ENCODE measurements at places on chromosomes 3 and 15.

GRCh38 chr15:63407612-63408011 lies 26.0 kb upstream of the CA12 start:
- DNase-seq = no peak

- no peak for DNase-seq
These were observed 33.5 kb downstream of the PDIA5 start for GRCh38 chr3:123100193-123100776.

GRCh38 chr3:1727242-1727641 lies 371.4 kb upstream of the CNTN4 start:
- no peak for DNase-seq

DNA sequence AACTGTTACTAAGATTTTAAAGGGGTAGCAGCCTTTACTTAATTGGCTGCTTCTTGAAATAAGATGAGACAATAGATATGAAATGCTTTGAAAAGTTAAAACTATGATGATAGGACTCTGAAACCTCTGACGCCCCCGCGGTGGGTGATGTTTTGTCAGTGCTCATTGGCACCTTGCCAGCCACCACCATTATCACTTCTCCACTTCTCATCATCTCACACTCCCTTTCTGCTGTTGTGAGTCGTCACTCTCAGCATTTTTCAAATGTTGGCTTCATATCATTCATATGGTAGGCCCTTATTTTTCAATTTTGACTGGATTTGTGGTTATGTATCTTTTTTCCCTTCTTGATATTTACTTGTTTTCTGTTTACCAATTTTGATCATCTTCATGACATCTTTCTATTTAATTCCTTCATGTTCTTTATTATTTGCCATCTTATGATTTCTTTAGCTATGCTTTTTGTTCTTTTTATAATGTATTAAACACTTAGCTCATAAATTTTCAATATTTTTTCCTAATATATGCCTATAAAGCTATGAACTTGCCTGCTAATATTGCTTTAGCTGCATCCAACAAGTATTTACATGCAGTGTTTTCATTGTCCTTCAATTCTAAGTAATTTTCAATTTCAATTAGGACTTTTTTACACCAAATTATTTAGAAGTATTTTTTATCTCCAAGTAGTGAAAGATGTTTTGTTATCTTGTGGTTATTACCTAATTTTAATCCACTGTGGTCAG lies 30.3 kb upstream of the SKOR1 start:
- DNase-seq = no peak

DNA sequence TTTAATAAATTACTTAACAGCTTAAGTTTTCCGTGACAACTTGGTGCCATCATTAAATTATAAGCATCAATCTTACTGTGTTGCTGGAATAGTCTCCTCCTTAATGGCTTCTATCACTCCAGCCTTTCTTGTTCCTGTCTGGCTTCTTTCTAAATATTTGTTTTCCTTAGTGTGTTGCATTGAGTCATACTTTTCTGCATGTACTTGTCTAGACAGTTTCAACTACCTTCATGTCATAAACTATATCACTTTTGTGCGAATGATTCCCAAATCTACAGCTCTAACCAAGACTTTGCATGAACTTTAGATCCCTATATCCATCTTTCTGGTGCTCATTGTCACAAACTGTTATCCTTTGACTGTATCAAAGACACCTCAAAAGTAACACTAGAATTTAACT lies 78.4 kb downstream of the AKAP13 start:
- DNase-seq = no peak

DNA sequence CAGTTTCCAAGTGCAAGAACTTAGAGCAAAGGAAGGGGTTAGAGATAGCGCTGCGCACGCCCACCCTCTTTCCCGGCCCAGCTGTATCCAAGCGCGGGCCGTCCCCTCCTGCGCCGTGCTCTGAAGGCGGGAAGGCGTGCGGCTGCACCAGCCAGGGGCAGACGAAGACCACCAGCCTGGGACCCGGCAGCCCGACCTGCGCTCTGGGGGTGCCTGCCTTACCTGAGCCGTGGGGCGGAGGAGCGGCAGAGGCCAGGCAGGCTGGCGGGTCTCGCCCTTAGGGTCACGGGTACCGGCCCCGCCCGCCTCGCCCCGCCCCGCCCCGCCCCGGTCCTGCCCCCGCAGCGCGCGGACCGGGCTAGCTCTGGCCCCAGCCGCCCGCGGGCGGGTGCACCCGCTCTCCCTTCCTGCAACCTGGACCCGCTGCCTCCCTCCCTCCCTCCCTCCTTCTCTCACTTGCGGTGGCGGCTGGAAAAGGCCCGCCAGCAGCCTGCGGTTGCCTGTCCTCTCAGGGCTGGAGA lies at the start of gene WDR72:
TSS of gene WDR72 (minus strand) at position 253 of the 521 bp plus-strand sequence. CDS start 26,514 bp downstream, outside the sequence.
- no peak for DNase-seq

DNA sequence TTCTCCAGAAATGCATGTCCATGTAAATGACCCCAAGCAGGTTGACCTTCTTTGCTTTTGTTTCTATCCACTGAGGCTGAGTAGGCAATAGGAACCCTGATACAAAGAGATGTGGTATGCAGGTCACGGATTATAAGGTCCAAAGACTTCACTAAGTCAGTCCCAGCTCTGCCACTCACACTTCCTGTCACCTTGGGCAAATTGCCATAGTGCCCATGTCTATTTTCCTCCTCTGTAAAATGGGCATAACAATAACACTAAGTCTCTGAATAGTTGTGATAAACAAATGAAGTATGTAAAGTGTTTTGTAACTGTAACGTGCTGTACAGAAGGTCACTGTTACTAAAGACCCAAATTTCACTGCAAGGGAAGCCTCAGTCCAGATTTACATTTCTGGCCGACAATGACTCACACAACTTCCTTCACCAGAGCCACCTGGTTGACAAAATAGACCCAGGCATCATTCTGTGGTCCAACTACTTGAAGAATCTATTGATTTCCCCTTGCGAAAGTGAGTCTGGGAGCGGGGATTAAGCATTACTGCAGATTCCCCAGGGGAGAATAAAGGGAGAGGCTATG lies 175.4 kb upstream of the LPP start:
- DNase-seq = no peak

DNA sequence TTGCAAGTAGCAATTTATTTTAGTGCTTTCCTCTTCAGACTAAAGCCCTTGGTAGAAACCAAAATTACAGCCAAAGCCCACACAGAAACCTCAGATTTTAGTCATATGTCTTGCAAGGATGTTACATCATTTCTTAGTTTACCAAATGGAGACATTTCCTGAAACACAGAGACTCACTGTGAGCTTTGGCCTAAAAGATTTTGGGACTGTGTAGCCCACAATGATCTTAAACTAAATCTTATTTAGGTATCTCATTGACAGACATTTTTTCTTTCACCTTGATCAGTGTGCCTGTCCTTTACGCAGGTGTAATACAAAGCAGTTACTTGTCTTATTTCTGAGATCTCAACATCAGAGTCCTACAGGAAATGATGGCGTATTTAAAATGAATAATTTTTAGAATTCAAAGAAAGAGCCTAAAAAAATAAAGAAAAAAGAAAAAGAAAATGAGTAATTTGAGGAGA lies 27.8 kb upstream of the AP4E1 start:
- DNase-seq = no peak

DNA sequence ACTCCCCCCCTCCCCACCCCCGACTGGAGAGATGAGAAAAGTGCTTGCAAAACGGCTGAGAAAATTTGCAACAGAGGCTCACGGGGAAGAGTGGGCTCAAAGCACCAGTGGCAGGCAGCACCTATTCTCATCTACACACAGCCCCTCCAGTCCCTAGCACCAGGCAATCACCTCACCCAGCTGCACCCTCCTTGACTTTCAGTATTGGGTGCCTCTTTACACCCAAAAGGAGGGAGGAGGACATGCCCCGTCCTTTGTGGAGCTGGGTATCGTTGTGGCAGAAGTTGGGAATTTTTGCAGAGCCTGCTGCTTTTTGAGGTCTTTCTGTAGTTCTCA lies 182.8 kb upstream of the TOPAZ1 start:
- DNase-seq = no peak

- DNase-seq = no peak
These were observed 14.2 kb downstream of the ARL14 start for GRCh38 chr3:160691151-160691550.

GRCh38 chr3:188533612-188534357 lies 379.8 kb downstream of the LPP start:
- no peak for DNase-seq

GRCh38 chr3:169118666-169119370 lies 544.7 kb downstream of the MECOM start:
- no peak for DNase-seq

DNA sequence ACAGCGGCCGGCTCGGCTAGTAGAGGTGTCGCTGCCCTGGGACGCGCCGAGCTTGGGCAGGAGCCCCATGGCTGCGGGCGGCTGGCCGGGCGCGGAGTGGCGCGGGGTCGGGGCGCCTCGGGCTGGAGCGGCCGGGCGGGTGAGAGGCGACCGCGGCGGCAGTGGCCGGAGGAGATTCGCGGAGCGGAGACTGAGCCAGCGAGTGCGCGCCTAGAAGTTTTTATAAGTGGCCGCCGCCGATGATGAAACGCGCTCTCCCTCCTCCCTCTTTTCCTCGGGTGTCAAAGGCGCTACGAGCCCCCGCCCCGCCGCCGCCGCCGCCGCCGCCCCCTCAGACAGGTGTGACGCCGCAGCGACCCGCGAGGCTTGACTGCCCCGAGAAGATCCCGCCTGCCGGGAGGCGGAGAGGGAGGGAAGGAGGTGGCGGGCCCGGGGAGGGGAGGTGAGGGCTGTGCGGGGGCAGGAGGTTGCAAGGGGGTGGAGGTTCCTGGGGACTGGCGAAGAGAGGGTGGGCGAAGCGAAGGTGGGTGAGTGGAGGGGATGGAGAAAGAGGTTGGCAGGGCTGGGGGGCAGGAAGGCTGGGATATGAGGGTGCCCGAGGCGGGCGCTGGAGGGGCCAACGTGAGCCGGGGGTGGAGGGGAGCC lies at the start of gene SLCO2A1:
TSS of gene SLCO2A1 (minus strand) at position 192 of the 645 bp plus-strand sequence. CDS start at position 69, 123 bp downstream.
- DNase-seq = no peak

DNA sequence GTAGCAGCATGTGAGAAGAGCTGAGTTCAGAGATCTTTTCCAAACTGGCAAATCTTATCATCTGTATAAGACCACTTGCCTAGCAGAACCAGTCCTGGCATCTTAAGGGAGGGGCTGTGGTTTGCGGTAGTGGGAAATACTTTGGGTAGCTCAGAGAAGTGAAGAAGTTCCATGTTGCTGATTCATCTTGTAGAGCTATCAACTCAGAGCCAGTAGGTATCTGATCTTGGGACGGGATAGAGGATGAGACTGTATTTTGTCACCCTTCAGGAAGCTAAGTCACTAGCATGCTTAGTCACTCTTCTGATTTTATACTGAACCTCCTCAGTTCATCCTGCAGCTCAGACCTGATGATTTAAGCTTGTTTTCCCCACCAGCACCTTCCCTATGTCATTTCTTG lies 211.4 kb downstream of the NR1D2 start:
- DNase-seq = no peak

DNA sequence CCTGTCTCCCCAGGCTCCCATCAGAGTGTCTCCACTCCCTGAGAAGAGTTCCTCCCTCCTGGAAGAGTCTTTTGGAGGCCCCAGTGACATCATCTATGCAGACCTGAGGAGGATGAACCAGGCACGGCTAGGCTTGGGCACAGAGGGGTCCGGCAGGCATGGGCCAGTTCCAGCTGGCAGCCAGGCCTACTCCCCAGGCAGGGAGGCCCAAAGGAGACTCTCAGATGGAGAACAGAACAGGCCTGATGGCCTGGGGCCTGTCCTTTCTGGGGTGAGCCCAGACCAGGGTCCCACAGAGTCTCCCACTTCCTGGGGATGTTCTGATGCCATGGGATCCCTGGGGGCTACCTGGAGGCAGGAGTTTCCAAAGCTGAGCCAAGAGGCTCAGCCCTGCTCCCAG lies 8.5 kb downstream of the SH2D7 start:
- DNase-seq = no peak

GRCh38 chr3:192825657-192826200 lies 91.9 kb downstream of the MB21D2 start:
- DNase-seq = no peak

- DNase-seq = no peak
These were observed 582 bp downstream of the GOLGA6L2 start for GRCh38 chr15:23446215-23447106.

GRCh38 chr3:107745354-107745753 lies 222.6 kb downstream of the BBX start:
- DNase-seq = no peak

GRCh38 chr15:81023483-81024264 lies 23.0 kb downstream of the TLNRD1 start:
- peak; percentile 70 for DNase-seq

- DNase-seq = peak; percentile 67
These were observed 19.0 kb downstream of the STOML1 start for GRCh38 chr15:73972984-73973682.

- DNase-seq = no peak
These were observed 19.3 kb downstream of the TBC1D21 start for GRCh38 chr15:73892446-73893226.

DNA sequence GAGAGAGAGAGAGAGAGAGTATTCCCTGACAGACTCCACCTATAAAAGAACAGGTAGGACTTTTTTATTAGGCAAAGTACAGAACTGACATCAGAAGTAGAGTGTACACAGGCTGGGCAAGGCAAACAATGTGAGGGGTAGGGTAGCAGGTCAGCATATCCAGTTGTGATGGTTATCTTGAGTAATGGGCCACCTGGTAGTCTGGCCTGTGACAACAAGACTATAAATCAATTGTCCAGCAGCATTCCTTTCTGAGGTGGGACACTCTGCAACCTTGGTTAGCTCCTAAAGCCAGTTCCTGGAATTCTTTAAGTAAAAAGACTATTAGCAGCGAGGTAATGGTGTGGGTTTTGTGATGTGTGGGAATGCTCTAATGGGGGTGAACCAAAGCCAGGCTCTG lies 14.9 kb upstream of the TMCC1 start:
- DNase-seq = no peak

DNA sequence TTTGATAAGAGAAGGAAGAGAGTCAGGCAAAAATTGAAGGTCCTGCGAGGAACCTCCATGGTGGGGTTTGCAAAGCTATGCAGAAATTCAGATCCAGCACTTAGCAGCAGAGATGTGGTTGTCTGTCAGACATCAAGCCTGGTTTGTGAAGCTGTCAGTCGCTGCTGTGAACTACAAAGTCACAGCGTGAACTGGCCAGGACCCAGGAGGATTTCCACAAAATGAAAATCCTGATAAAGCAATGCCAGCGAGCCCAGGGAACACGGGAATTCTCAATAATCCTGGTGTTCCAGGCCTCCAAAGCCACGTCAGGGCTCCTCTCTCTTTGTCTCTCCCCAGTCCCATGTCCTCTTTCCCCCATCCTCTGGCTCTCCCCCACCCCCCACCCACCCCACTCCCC lies 296.9 kb upstream of the GADL1 start:
- no peak for DNase-seq

- no peak for DNase-seq
These were observed 16.2 kb downstream of the C3orf62 start for GRCh38 chr3:49260806-49261324.

GRCh38 chr3:56762718-56763117 lies 39.0 kb downstream of the ARHGEF3 start:
- DNase-seq = no peak

GRCh38 chr3:45489730-45490309 lies 101.4 kb downstream of the LARS2 start:
- DNase-seq = no peak
